K562 (cell line): ENCODE measurements at places on chromosomes 2 and 18. TPM values are rescaled to one million over a fixed set of nuclear protein-coding genes. Genes with fewer than 3 reads are reported as not detected.

Gene FBXO41
- total RNA-seq, result 7.7 and 8.2 TPM in 2 replicates

Gene INHBB
- 0.11 TPM in 1 of 2 replicates, not detected in the other for total RNA-seq

Gene DUSP2
- 0.18 and 0.42 TPM in 2 replicates for total RNA-seq

Gene BOLL
- 0.11 and 0.13 TPM in 2 replicates for total RNA-seq

Gene TWIST2
- not detected in 2 replicates for total RNA-seq

Gene ARMC9
- total RNA-seq, result 1.0 and 1.1 TPM in 2 replicates

Gene GKN1
- not detected in 2 replicates for total RNA-seq

Gene LINC00305
- not detected in 2 replicates for total RNA-seq

Gene ONECUT2
- total RNA-seq, result 1.9 and 2.5 TPM in 2 replicates

- no peaks in the 10 kb centered on the region for H3K4me1 ChIP-seq
- H3K27ac ChIP-seq, result no peak overlapping the region
- H3K4me3 ChIP-seq, result no peak overlapping the region
Observed at GRCh38 chr2:132738223-132738622, 68.2 kb upstream of the LYPD1 start.

- H3K4me3 ChIP-seq, result no peak overlapping the region
- H3K27me3 ChIP-seq, result no peaks in the 10 kb centered on the region
- H3K36me3 ChIP-seq, result no peaks in the 10 kb centered on the region
- no peak for DNase-seq
- H3K27ac ChIP-seq, result no peak overlapping the region
- no peaks in the 10 kb centered on the region for H3K4me1 ChIP-seq
Observed at GRCh38 chr2:140410695-140411094, 1630.5 kb upstream of the NXPH2 start.

DNA sequence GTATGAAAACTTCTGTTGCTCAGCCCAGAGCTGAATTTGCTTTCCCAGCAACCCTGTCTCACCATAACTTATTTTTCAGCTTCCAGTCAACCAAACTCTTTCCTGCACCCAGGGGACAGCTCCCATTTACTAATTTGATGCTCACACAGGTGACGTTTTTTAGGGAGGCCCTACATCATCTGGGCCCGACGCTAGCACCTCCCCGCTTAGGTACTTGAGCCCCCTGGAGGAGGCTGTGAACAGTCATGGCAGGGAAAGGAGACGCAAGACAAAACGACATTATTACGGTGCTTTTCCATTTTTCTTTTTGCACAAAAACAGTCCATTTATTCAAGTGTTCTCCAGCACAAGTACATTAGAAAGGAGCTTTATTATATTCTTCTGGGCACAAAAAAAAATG is 59.2 kb upstream of the POMC start:
- no peaks in the 10 kb centered on the region for H3K36me3 ChIP-seq
- no peaks in the 10 kb centered on the region for H3K27me3 ChIP-seq
- peaks cover 41% of the 10 kb centered on the region for H3K4me1 ChIP-seq
- H3K4me3 ChIP-seq, result no peak overlapping the region
- DNase-seq, result peak; percentile 35

GRCh38 chr18:62522178-62522503 is 684 bp upstream of the ZCCHC2 start:
- H3K4me3 ChIP-seq, result peak overlapping the region; percentile 86
- H3K27ac ChIP-seq, result peak overlapping the region; percentile 82
- no peak for DNase-seq
- peaks cover 20% of the 10 kb centered on the region; the same call in 2 of the 3 replicates for H3K4me1 ChIP-seq

GRCh38 chr2:15804246-15804619 is 136.1 kb upstream of the MYCN start:
- DNase-seq, result no peak
- H3K27ac ChIP-seq, result no peak overlapping the region
- H3K36me3 ChIP-seq, result no peaks in the 10 kb centered on the region
- no peaks in the 10 kb centered on the region for H3K4me1 ChIP-seq
- no peak overlapping the region for H3K4me3 ChIP-seq

DNA sequence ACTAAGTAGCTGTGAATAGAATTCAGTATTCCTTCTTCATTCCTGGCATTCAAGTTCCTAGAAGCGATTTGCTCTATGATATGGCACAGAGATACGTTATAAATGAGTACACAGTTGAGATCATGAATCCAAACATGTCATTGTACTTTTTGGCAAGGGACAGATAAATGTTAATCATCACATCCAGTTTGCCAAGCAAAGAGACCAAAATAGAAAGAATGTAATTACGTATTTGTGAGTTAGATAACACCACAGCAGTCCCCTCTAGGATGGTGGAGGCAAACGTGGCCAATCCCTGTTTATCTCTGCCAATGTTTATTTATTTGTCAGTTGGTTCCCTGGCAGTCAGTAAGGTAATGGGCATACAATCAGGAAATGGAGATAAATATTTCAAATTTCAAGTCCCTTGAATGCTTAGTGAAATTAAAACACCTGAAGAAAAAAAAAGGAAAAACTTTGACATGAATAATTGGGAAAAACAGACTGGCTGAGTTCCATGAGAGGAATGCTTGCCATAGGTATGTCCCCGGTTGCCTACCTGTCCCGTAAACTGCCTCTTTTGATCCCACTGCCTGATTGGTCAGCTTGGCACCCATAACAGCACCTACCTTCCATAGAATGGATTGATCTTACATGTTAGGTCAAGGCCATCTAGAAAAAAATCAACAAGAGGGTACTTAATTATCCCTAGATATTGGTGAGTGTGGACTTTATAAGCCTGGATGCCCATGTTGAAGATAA is 451.1 kb upstream of the NETO1 start:
- H3K27me3 ChIP-seq, result no peaks in the 10 kb centered on the region
- no peak for DNase-seq
- no peaks in the 10 kb centered on the region for H3K36me3 ChIP-seq
- no peak overlapping the region for H3K27ac ChIP-seq
- no peak overlapping the region for H3K4me3 ChIP-seq

DNA sequence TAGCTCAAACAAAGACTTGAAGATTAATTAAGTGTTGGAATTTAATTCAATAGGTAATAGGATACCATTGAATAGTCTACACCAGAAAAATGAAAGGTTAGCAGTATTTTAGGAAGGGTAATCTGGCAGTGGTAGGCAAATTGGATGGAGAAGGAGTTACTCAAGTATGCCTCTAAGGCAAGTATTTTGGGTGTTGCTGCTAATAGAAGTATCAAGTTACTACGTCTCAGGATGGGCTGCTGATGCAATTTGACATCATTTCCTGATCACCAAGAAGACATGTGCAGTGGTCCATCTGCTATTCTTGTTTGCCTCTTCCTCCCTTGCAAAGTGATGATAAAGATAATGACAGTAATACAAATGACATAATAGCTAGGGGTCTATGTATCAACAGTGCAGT is 485.3 kb downstream of the TGIF1 start:
- DNase-seq, result no peak
- no peak overlapping the region for H3K4me3 ChIP-seq
- no peaks in the 10 kb centered on the region for H3K36me3 ChIP-seq
- no peaks in the 10 kb centered on the region for H3K4me1 ChIP-seq
- H3K27me3 ChIP-seq, result no peaks in the 10 kb centered on the region
- H3K27ac ChIP-seq, result no peak overlapping the region

DNA sequence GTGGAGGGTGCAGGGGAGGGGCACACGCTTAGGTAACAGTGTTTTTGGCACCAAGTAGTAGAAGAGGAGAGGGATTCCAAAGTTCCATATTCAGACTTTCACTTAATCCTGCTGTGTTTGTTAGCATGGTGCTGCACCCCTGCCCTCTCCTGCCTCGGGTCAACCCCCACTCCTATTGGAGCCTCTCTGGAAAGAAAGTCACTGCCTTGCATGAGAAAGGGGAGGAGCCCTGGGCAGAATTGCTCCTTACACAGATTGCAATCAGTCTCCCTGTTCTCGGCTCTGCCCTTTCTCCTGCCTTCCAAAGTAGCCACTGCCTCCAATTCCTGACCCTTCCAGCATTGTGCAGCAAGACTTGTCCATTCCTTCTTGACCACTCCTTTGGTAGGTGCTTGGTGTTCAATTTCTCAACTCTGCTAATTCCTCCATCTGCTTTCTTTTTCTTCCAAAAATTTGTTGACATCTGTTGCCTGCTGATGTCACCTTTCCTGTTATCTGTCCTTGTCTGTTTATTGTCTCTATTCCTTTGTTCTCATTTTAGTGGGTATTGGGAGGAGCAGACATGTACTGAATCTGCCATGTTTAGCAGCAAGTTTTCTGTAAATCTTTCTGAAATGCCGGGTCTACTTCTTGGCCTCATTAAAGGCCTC is 225.4 kb downstream of the LOXHD1 start:
- no peak overlapping the region for H3K27ac ChIP-seq
- no peaks in the 10 kb centered on the region for H3K36me3 ChIP-seq
- H3K4me3 ChIP-seq, result no peak overlapping the region
- peaks cover 13% of the 10 kb centered on the region for H3K4me1 ChIP-seq

- no peak overlapping the region for H3K4me3 ChIP-seq
- no peak overlapping the region for H3K27ac ChIP-seq
- no peaks in the 10 kb centered on the region for H3K4me1 ChIP-seq
- no peaks in the 10 kb centered on the region for H3K36me3 ChIP-seq
- DNase-seq, result no peak
Observed at GRCh38 chr2:120780402-120780801, 44.7 kb downstream of the GLI2 start.

GRCh38 chr18:69626643-69627242 is 226.1 kb downstream of the DOK6 start:
- no peak for DNase-seq
- H3K27me3 ChIP-seq, result no peaks in the 10 kb centered on the region
- no peaks in the 10 kb centered on the region for H3K4me1 ChIP-seq
- no peaks in the 10 kb centered on the region for H3K36me3 ChIP-seq

DNA sequence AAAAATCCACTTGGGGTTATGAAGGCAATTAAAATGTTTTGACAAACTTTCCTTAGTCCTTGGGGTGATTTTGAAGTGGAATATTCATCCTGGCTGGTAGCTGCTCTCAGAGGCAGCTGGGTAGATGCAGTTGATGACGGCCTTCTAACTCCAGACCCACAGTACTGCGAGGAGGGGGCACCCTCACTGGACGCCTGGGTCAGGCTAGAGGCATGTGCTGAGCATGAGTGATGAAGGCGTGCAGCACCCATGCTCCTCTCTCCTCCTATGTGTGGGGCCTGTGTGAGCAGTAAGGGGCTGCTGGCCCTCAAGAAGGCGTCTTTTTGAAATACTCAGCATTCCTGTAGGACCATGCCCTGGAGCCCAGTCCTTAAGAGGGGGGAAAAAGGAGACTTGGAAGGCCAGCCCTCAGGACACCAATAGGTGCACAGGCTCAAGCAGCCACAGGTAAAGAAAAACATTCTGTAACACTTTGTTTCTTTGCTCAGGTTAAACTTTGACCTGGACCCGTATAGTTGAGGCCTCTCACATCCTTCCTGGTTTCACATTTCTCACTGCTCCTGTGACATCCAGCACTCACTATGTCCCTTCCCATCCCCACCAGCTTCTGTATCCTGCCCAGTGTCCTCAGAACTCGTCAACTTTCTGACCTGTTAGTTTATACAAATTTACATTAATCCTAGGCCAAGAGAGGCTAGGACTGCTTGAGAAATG is 64.4 kb downstream of the CD8B2 start:
- H3K4me3 ChIP-seq, result no peak overlapping the region
- H3K27me3 ChIP-seq, result peaks cover 10% of the 10 kb centered on the region
- no peaks in the 10 kb centered on the region for H3K36me3 ChIP-seq
- no peak for DNase-seq

- peaks cover 2% of the 10 kb centered on the region; the same call in 1 of the 3 replicates for H3K4me1 ChIP-seq
- H3K27me3 ChIP-seq, result no peaks in the 10 kb centered on the region
Observed at GRCh38 chr18:54359233-54359632, 1.5 kb downstream of the C18orf54 start.
